ENCODE measurements at places on chromosomes 6 and 20.

DNA sequence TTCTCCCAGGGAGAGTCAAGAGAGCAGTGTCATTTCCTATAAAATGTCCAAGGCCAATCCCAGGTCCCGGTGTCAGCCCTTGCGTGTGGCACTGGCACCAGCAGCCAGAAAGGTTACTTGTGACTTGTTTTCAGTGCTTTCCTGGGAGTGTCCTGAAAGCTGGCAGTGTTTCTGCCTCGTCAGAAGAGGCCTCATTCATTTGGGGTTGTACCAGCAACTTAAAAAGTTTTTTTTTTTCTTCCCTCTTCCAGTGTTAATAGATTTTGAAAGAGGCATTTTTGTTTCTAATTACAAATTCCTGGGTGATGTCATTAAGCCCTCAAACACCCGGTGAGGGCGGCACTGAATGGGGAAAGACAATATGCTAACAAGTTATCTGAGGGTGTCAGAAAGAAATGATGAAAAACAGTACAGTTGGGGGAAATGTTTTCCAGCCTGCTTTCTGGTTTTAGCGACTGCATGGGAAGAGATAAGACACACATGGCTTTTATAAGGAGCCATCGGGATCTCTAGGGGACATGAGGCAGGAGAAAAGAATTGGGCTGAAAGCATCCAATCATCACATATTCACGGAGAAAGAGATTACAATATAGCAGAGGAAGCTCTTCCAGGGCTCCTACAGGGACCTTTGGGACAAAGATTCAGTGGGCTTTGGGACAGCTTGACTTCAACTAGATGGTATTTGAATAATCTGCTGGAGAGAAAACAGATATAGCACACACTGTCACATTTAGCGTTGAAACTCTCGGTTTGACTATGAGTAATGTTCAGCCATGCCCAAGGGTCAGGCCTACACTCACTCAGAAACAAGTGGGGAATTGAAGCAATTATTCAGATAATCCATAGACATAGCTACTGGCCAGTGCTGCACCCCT is 153.0 kb downstream of the BCAS1 start:
- DNase-seq, result no peak

GRCh38 chr6:71107911-71108420 is 151.1 kb upstream of the B3GAT2 start:
- peak; percentile 14 for DNase-seq

GRCh38 chr6:133248241-133249001 is 7.3 kb downstream of the EYA4 start:
- no peak for DNase-seq

DNA sequence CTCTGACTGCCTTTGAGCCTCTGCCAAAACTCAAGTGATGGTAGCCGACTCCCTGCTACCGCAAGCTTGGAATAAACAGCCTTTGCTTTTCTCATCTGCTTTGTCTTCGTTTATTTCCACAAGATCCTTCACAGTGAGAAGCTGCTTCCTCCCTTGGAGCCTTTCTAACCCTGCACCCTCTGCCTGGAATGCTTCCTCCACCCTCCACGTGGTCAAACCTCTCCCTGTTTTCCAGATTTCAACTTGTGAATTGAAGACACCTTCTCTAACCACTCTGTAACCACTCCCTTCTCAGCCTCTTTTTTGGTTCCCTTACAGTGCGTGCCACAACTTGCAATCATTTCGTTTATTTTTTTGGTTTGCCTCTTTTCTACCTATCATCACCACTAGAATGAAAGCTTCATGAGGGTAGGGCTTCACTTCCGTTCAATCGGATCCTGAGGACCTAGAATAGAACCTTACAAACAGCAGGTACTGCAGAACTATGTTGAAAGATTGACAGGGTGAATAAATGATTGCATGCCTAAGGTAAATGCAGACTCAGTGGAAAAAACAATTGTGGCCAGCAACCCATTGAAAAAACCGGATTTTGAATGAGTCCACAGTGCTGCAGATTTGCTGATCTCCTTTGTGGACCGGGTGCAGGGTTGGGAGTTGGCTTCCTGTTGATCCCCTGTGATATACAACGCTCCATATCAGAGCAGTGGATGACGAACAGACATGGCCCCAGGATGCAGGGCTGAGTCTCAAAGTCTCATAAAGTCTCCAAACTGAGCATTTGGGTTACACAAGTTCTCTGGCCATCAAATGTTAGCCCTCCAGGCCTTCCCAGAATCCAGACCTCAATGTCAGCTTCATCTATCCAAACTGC is 51.0 kb upstream of the HIVEP1 start:
- DNase-seq, result no peak

- no peak for DNase-seq
Measured at GRCh38 chr20:52643034-52643433, 329.1 kb upstream of the TSHZ2 start.

- peak; percentile 33 for DNase-seq
Measured at GRCh38 chr20:19885939-19886660, 128.0 kb downstream of the RIN2 start.

DNA sequence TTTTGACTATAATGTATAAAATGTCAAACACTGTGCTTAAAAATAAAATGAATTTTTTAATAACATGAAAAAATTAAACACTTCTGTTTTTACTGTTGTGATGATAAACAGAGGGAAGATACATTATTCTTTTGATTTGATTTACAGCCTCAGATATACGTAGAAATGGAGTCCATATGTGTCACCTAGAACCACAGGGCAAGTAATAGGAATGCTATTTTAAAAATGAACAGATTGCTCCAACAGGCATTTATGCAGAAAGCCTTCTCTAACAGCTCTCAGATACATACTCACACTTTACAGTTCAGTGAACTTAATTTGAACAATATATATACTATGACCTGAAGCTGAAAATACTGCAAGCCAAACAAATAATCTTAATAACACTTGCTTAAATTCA is 1551.0 kb downstream of the GRIK2 start:
- DNase-seq, result no peak

DNA sequence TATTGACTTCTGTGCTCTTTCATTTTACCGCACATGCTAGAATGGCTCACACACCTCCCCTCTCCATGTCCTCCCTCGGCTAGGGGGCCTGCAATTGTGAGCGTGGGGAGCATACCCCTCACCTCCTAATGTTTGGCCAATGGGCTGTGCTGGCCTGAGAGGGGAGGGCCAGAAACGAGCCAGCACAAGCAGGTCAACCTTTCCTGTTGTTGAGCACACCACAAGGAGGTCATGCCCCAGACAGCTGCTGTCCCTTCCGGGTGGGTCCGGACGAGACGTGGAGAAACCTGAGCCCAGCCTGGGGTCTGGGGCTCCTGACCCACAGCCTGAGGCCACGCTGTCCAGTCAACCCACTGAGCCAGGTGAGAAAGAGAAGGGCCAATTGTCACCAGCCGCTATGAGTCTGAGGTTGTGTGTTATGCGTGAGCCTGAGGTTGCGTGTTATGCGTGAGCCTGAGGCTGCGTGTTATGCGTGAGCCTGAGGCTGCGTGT is 77.4 kb downstream of the TTLL2 start:
- no peak for DNase-seq

DNA sequence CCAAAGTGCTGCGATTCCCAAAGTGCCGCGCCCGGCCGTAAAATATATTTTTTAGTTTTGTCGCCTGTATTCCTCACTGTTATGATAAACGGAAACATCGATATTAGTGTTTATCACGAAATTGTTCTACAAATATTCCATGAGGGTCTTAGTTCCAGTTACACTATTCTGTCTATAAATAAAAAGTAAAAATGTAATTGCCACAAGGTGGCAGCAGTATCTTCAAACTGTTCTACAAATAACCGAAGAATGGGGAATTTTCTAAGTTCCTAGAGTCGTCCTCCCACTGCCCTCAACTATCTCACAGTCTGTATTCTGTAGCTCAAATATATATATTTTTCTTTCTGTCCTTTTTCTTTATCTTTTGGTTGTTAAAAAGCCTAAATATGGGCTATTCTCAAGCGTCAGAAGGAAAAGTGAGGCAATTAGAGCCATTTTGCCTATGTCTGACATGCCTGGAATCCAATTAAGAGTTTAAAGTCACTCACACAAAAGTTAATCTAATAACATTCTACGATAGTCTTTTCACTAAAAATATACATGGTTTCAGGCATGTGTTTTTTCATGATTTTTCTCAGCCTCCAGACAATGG is 14.2 kb upstream of the FAM162B start:
- DNase-seq, result peak; percentile 16

DNA sequence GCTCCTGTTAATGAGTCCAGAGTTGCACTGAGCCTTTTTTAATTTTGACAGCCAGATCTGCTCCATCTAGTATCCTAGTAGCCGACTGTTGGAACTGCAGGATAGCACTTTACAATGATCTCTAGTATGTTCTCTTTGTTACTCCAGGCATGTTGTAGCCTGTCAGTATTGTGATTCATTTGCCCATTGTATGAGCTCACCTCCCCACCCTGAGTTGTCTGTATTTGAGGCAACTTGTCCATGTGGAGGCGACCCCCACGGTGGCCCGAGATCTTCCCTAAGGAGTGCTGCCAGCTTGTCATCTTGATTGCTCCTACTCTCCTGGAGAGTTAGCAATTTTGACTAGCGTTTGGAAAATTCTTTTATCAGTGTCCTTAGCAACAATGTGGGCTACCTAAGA is 67.2 kb downstream of the DHX35 start:
- no peak for DNase-seq

- DNase-seq, result no peak
Measured at GRCh38 chr6:125212377-125212776, 58.8 kb downstream of the TPD52L1 start.

DNA sequence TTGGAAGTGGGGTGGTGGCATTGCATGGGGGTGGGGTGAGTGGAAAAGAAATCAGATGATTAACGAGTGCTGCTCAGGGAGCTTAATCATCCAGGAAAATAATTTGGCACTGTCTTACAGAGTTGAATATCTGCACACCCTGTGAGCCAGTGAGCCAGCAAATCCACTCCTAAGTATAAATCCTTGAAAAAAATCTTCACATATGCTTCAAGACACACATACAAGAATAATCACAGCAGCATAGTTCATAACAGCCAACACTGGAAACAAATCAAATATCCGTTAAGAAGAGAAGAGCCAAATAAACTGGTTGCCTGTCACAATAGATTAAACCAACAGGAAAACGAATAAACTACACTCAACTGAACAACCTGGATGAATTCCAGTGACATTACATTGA is 62.8 kb downstream of the SAMD3 start:
- no peak for DNase-seq
